G401 (cell line): ENCODE measurements at places on chromosomes 4 and X. TPM values are rescaled to one million over a fixed set of nuclear protein-coding genes. Genes with fewer than 3 reads are reported as not detected.

- no peak for DNase-seq
Measured at GRCh38 chr4:67134616-67135015, 410.7 kb downstream of the CENPC start.

DNA sequence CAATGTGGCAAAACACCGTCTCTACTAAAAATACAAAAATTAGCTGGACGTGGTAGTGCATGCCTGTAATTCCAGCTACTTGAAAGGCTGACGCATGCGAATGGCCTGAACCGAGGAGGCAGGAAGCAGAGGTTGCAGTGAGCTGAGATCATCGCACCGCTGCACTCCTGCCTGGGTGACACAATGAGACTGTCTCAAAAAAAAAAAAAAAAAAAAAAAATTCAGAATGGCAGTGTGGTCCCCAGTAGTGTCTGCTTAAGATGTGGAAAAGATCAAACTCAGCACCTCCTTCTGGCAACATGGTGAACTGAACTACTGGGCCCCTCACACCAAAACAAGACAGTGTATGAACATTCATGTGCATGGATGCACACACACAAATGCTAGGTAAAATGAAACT lies 32.2 kb downstream of the SMS start:
- no peak for DNase-seq

ARMCX6 gene
- total RNA-seq, result 33.3 and 50.2 TPM in 2 replicates

GRCh38 chr4:180850318-180850940 lies 1392.8 kb upstream of the TENM3 start:
- DNase-seq, result no peak

DNA sequence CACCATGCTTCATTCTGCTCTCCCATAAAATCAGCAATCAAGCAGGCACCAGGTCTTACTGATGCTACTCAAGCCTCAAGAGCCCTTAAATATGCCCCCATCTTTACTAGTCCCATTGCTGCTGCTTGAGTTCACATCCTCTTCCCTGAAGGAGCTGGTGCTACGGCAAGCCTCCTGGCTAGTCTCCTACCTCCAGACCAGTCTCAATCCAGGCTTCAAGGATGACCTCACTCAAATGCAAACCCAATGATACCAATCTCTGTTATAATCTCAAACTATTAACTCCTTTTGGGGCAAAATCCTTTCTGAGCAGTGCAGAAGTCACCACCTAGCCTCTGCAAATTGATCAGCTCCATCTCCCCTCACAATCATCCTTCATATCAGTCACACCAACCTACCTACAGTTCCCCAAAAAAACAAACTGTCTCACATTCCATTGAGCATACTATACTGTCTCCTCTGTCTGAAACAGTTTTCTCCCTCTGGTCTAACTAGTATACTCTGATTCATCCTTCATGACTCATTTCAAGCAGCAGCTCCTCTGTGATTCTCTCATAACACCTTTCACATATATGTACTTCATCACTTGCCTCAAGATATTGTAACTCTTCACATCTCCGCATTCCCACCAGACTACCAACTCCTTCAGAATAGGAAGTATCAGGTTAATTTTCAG lies 30.0 kb downstream of the PAPSS1 start:
- no peak for DNase-seq

GRCh38 chr4:7646384-7647061 lies 211.8 kb upstream of the PSAPL1 start:
- DNase-seq, result no peak

DNA sequence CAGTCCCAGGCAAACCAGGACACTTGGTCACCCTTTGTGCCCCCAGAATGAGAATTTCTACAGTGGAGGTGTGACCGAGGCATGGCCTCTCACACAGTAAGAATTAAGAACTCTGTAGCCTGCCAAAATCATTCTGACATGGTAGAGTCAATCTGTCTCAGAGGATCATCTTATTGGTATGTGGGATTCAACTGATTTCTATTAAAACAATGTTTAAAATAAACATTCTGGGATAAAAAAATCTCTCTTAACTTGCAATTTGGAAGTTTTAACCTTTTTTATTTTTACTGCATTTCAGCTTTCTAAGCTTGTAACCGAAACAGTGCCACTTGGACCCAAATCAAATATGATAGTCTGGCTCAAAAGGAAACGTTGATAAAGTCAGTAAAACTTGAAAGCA lies 165.4 kb upstream of the LDB2 start:
- no peak for DNase-seq

- peak; percentile 62 for DNase-seq
Measured at GRCh38 chr4:107719207-107719921, 670 bp downstream of the PAPSS1 start.

AMTN gene
- total RNA-seq, result not detected in 2 replicates

TAF1 gene
- 22.5 and 29.1 TPM in 2 replicates for total RNA-seq

ENAM gene
- total RNA-seq, result not detected in 2 replicates

DNA sequence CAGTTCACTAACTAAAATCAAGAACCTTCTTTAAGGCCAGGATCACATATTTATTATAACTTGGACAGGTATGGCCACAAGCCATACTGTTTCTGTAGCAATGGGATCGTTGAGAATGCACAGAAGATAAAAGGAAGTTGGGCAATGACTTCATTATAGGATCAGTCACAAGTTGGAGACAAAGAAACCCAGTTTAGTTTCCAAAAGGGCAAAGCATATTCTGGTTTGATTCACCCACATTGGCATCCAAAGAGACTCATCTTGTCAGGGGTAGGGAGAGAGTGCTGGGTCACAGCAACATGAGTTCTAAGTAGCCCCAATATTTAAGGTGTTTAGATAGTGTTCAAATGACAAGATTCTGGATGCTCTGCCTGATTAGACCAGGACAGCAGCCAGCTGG lies 317.1 kb upstream of the GALNT7 start:
- no peak for DNase-seq

DNA sequence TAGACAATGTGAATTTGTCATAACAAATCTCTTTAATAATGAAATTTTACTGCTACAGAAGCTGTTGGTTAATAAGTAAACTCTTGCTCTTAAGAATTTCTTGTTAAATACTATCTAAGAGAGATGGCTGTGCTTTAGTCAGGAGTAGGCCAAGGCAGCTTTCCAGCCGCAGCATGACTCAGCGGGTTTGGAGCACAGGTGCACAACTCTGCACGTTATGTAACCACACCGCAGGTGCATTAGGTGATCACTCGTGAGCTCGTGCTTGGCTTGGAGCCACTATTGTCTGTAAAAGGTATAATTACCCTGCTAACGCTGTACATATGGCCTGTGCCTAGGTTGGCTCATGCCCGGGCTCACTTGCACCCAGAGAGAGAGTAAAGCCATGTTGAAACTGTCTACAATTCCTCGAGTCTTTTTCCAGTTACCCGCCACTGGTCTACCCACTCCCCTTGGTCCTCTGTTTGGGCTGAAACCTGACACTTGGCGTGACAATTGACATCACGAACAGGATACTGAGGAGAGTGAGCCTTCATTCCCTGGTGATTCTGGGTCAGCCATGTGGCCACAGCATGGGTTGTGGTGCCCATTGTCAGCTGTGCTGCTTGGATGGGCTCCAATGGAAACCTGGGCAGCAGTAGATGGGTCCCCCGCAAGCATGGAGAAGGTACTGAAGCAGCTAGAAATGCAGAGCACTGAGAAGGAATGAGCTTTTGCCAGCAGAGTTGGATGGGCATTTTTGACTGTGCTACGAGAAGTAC lies 18.4 kb upstream of the ANAPC4 start:
- DNase-seq, result no peak

GYPB gene
- total RNA-seq, result not detected in 2 replicates

NPY5R gene
- total RNA-seq, result not detected in 2 replicates

FGFRL1 gene
- 23.9 and 28.5 TPM in 2 replicates for total RNA-seq

- no peak for DNase-seq
Measured at GRCh38 chr4:116323606-116324005, 761.8 kb downstream of the TRAM1L1 start.

GRCh38 chr4:185800266-185800945 lies 11.6 kb downstream of the SORBS2 start:
- no peak for DNase-seq

GRCh38 chr4:124282301-124282898 lies 430.1 kb downstream of the ANKRD50 start:
- DNase-seq, result no peak

STAP1 gene
- total RNA-seq, result not detected in 2 replicates

AWAT2 gene
- not detected in 2 replicates for total RNA-seq

DNA sequence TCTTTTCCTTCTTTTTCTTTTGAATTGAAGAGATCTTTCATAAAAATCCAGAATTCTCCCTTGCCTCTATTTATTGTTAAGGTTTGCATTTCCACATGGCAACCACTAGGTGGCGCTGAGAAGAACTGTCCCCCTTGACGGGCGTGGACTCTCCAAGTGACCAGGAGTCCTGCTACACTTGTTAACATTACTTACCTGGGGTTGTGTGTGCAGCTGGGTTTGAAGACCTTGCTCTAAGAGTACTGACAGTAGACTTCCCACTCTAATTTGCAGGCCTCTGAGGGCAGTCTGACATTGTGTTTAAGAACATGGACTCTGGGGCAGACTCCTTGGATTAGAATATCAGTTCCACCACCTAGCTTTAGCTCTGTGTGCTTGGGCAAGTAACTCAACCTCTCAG lies 52.8 kb downstream of the GPRIN3 start:
- DNase-seq, result peak; percentile 24

IL13RA1 gene
- 25.0 and 29.7 TPM in 2 replicates for total RNA-seq

DNA sequence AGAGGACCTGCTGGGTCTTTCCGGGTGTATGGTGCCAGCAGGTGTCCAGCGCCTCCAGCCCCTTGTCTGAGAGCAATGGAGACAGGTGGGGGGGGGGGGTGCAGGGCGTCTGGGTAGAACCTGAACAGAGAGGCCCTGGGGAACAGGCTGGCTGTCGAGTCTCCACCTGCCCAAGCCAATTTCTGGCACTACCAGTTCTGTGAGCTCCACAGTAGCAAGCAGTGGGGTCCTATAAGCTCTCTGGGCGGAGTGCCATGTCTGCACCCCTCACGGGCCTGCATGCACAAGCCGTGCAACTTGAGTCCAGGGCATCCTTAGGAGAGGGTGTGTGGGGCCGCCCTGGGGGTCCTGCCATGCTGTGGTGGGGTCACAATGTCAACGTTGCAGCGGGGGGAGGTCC lies 10.1 kb upstream of the FGFR3 start:
- no peak for DNase-seq

FHDC1 gene
- total RNA-seq, result 0.06 and 0.27 TPM in 2 replicates

DNA sequence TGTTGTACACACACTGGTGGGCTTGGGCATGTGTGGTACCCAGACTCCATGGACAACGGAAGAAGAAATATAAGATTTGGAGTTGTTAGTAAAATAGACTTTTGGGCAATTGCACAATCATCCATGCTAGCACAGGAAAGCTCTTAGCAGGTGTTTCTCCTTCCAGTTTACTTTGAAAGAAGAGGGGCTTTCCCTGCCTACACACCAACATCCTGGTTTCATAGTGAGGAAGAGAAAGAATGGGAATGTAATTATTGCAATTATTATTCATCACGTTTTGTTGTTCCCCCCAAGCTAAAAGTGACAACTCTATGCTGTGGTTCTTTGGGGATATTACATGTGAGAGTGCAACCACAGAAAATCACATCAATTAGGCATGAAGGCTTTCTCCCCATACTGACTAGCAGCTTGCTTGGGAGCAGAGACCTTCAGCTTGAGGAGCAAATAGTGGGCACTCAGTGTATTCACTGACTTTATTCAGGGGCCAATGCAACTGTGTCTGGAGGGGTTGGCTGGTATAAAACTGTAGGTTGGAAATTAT lies 57.2 kb upstream of the PUDP start:
- no peak for DNase-seq

PRKG2 gene
- total RNA-seq, result not detected in 2 replicates

FAM47B gene
- total RNA-seq, result not detected in 2 replicates

DNA sequence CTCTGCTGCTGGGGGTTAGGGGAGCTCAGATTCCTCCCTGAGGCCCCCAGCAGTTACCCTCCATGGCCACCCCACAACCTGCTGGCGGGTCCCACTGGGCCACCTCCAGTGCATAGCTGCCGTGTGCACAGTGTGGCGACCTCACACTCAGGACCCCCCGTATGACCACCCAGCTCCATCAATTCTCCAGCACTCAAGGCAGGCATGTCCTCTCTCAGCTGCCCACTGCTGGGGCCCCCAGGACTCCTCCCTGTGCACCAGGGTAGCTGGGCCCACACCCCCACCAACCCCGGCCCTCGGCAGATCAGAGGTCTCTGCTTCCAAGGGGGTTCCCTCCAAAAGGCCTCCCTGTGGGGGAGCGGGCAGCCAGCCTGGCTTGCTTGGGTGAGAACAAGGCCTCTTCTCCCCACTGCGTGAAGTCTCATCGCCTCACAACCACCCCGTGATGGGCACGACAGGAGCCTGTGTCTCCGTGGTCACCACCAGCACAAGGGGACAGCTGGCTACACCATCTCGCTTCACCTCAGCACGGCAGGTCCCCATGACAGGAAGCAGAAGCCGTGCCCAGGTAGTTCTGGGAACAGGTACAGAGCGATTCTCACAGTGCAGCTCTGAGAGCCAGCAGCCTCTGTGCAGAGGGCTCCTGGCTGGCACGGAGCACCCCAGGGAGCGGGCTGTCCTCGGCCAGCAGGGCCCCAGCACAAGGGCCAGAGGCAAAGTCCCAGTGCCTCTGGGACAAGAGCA lies 4.6 kb upstream of the HAUS3 start:
- no peak for DNase-seq

GRCh38 chr4:168619266-168619631 lies 122.4 kb downstream of the PALLD start:
- no peak for DNase-seq

GRCh38 chr4:169342906-169343564 lies 72.3 kb upstream of the SH3RF1 start:
- no peak for DNase-seq

DNA sequence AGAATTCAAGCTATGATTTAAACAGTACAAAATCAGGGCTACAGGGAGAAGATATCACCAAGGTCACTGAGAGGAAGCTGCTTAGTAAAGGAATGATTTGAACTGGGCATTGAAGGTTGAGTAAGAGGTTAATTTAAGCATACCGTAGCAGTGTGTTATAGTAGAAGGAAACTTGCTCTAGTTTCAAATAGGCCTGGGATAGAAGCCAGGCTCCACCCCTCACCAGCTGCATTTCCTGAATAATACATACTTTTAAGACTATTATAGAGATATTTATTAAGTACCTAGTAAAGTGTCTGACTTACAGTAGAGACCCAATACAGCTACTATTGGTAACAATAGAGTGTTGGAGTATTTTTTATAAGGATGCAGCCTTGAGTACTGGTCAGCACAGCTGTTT lies 118.0 kb upstream of the GLRA2 start:
- no peak for DNase-seq

PCDH11X gene
- 0.06 TPM in 1 of 2 replicates, not detected in the other for total RNA-seq

PWWP3B gene
- total RNA-seq, result not detected in 2 replicates

SLC49A3 gene
- total RNA-seq, result not detected in 2 replicates

MTNR1A gene
- total RNA-seq, result not detected in 2 replicates

GRCh38 chr4:159278399-159278798 lies 175.5 kb downstream of the RAPGEF2 start:
- no peak for DNase-seq
